A549 treated with dexamethasone at 1 μM for 4 hours (cell line): ENCODE measurements at places on chromosomes 12 and 14. TPM values are rescaled to one million over a fixed set of nuclear protein-coding genes. Genes with fewer than 3 reads are reported as not detected.

The TAS2R50 gene
- not detected in 5 replicates for total RNA-seq

The NEUROD4 gene
- 0.03 TPM in 1 of 5 replicates, not detected in the others for total RNA-seq

The GPR137C gene
- total RNA-seq = 0.06 to 0.08 TPM (median 0.07 TPM) in 5 replicates

The DNAI7 gene
- 0.06 to 0.16 TPM (median 0.14 TPM) in 5 replicates for total RNA-seq

The PRR4 gene
- 1.1 to 3.9 TPM (median 3.0 TPM) in 5 replicates for total RNA-seq
